DMS 273 treated with DMSO at 0.1 percent for 48 hours (cell line): ENCODE measurements at places on chromosomes 3 and 15.

- DNase-seq: no peak
These were observed 4.8 kb downstream of the SCN5A start for GRCh38 chr3:38644662-38645053.

GRCh38 chr3:66581256-66581655 is 80.4 kb upstream of the LRIG1 start:
- no peak for DNase-seq

GRCh38 chr3:2847062-2847841 is 262.9 kb downstream of the IL5RA start:
- no peak for DNase-seq

GRCh38 chr3:171838218-171838720 is 4.9 kb upstream of the TMEM212 start:
- no peak for DNase-seq

DNA sequence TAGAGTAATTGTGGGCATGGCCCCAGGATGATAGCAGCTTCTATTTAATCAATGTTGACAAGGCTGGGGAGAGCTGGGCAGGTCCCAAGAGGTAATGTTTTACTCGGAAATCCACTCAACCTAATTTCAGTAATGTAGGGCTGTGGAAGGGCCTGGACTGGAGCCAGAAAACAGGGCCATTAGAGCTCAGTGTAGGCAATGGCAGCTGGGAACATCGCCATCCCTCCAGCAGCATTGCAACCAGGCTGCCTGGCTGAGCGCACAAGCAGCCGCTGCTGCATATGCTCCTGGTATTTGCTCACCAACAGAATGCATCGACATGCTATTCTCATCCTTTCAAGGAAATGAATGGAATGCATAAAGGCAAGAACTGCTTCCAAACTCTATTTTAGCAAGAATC is 90.0 kb downstream of the GAP43 start:
- DNase-seq: peak; percentile 77

GRCh38 chr15:35753486-35753885 is 207.5 kb upstream of the DPH6 start:
- DNase-seq: no peak

DNA sequence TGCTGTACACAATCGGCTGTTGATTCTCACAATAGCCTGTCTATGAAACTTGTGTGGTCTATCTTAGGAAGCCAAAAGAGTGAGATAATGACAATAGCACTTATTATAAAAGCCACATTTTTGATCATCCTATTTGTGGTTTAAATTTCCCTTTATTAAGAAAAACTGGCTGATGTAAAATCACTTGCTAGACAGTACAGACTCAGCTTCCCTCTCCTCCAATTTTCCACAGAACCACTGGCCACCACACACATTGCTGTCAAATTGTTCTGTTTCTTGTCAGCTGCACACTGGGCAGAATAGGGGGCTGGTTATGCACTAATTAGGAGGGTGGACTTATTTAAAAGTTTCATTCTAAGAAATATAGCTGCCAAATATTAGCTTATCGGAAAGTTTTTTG is 425.9 kb downstream of the EPHA3 start:
- no peak for DNase-seq

DNA sequence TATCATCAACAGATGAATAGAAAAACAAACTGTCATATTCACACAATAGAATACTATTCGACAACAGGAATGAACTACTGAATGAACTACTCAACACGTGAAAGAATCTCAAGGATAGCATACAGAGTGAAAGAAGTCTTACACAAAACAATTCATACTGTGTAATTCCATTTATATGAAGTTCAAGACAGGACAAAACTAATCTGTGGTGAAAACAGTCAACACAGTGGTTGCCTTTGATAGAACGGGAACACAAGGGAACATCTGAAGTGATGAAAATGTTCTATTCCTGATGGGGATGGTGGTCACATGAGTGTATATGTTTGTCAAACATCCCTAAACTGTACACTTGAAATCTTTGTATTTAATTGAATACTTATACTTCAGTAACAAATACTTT is 2.6 kb upstream of the SUSD5 start:
- no peak for DNase-seq

- no peak for DNase-seq
These were observed 40.9 kb downstream of the SAMMSON start for GRCh38 chr3:70040386-70040785.

DNA sequence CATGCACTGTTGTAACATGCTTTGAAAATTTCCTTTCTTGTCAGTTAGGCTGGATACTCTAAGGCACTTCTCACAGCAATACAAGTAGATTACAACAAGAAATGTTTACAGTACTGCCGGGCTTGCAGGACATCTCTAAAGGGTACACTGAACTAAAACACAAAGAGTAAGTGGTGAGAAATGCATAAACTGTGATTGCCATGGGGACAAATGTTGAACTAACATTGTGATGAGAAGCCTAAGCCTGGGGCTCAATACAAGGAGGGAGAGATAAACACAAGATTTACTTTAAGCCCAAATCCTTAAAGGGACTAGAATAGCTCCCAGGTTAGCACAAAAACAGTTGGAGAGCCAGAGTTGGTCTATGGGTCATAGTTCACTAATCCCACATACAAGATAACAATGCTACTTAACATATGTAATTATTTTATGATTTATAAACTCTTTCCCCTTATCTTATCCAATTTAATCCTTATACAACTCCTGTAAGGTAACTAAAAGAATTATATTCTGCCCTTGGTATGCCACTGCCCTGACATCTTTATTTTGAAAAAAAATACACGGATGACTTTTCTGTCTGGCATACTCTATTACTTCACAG is 126.9 kb downstream of the THRB start:
- no peak for DNase-seq

DNA sequence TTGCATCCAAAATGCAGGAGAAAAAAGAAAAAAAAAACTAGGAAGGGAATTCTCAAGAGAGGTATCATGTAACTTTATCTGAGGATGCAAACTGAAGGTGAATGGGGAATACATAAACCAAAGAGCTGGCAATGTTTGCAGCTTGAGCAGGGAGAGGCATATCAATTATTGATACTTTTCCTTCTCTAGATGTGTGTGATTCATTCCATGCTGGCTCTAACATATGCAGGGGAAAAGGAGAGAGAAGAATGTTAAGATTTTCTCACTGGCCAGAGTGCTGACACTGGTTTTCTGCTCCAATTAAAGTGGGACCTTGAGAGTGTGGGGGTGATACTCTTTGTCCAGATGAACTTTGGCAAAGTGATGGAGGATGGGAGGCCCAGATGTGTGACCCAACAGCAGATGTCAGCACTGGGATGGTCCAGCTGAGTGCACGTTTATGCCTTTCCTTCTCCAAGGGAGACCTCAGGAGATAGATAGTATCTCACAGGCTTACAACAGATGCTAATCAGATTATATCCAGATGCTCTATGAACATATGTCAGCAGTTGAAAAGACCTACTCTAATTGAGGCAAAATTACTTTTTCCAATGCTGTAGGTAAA is 50.0 kb upstream of the PSMD6 start:
- peak; percentile 56 for DNase-seq

- DNase-seq: no peak
These were observed 414.7 kb upstream of the NAALADL2 start for GRCh38 chr3:174444391-174444790.

GRCh38 chr15:63086271-63086670 is 35.4 kb upstream of the LACTB start:
- no peak for DNase-seq

GRCh38 chr15:29465196-29465595 is 195.6 kb upstream of the NSMCE3 start:
- DNase-seq: no peak

DNA sequence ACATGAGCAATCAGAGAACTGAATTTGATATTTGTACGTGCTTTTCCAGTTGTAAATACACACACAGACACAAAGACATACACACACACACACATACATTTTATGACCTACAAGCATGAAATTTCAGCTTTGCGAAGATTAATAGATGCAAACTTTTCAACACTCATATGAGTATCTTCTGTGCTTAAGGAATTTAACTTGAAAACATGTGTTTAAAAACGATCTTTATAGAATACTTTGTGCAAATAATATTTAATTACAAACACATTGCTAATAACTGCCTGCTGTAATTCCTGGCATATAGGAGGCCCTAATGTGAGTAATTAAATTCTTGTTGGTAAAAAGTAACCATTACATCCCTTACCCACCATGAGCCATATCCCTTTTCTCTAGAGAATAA is 107.7 kb upstream of the PLSCR5 start:
- DNase-seq: no peak

GRCh38 chr3:155154255-155154654 is 74.1 kb downstream of the MME start:
- DNase-seq: no peak

- no peak for DNase-seq
These were observed 13.3 kb upstream of the SSUH2 start for GRCh38 chr3:8657804-8658305.

DNA sequence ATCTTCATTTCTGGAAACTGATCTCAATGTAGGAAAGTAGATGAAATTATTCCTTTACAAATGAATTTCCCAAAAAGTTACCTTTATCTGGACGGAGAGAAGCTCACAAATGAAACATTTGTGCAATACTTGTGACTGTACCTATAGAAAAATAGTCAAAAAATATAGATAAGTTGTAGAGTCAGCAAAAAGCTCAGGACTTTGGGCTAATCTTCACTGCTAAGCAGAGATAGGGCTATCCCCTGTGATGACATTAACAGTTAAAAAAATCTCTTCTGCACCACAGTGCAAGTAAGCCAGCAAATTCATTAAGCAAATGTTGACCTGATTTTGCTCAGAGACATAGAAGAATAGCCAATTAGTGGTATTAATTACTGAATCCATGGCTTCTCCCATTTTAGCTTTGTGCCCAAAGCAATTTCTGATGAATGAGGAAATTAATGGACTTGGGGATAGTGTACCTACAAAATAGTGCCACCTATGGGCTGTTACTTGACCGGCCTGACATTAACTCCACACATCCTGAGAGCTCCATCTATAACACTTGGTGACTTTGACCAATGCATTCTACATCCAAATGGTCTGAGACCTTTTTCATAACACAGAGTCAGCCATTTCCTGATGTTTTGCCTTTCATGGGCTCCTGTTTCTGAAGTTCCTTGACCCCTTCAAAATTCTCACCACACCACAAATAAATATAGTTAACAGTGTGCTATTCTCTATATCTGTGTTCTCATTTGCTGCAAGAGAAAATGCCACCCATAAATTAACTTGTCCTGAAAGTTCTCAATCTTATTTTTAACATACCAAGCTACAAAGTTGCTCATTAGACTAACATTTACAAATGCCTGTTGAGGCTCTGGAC is 105.0 kb downstream of the SSR3 start:
- peak; percentile 17 for DNase-seq

- DNase-seq: no peak
These were observed 21.8 kb downstream of the NIPA1 start for GRCh38 chr15:22808240-22808639.

DNA sequence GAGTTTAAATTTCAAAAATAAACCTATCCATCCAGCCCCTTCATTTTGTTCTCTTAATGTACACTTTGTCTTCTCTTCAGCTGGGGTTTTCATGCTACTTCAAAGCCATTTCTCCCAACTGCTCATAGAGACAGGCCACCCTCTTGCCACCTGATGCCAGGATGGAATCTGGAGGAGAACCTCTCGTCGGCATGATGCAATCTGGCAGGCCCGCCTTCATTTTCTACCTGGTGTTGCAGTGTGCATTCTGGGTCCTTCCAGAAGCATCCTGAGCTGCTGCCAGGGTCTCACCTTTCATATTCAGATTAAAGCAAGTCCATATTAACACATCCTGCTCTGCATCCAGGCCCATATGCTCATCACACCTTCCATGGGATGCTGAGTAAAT is 60.8 kb downstream of the CTNNB1 start:
- DNase-seq: no peak

GRCh38 chr3:25483456-25483855 is 55.4 kb downstream of the RARB start:
- no peak for DNase-seq

- no peak for DNase-seq
These were observed 33.6 kb downstream of the CD200R1L start for GRCh38 chr3:112813016-112813415.

GRCh38 chr3:10232137-10232536 is 16.1 kb upstream of the TATDN2 start:
- no peak for DNase-seq

GRCh38 chr3:31262201-31262600 is 270.5 kb upstream of the STT3B start:
- no peak for DNase-seq

- DNase-seq: no peak
These were observed 516.7 kb downstream of the NTRK3 start for GRCh38 chr15:87739866-87740265.

DNA sequence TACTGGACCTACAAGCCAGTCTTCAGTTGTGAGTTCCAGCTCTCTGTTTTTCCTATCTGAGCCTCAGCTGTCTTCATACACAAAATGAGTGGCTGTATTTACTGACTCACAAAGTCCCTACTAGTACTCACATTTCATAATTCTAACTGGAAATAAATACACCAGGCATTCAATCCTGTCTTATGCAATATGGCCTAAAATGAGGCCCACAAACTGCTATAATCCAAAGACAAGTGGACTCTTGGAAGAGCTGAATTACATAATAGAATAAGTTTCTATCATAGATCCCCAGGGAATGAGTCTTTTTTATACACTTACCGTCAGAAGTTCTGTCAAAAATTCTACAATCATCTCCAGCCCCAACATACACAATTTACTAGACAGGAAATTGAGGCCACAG is 211.9 kb downstream of the LRRN1 start:
- no peak for DNase-seq

GRCh38 chr15:48955370-48955769 is 8.3 kb downstream of the SHC4 start:
- no peak for DNase-seq

DNA sequence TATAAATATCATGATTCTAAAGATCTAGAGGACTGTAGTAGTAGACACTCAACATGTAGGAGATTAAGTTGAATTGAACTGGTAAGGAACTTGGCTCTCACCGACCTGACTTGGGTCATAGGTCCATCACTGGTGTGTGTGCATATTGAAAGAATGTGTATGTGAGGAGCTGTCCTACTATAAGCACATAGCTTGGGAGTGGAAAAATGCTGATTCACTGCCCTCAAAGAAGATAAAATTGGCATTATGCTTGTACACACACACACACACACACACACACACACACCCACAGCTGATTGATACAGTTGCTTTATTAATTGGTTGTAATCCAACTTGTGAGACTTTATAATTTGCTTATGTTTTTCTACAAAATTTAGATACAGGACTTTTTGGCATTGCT is 411.0 kb upstream of the NR2F2 start:
- DNase-seq: no peak

GRCh38 chr3:20421-20820 is 176.1 kb upstream of the CHL1 start:
- no peak for DNase-seq

- DNase-seq: no peak
These were observed 284.5 kb downstream of the XXYLT1 start for GRCh38 chr3:194986208-194987043.

- no peak for DNase-seq
These were observed 140.7 kb downstream of the MINAR1 start for GRCh38 chr15:79572691-79573404.

DNA sequence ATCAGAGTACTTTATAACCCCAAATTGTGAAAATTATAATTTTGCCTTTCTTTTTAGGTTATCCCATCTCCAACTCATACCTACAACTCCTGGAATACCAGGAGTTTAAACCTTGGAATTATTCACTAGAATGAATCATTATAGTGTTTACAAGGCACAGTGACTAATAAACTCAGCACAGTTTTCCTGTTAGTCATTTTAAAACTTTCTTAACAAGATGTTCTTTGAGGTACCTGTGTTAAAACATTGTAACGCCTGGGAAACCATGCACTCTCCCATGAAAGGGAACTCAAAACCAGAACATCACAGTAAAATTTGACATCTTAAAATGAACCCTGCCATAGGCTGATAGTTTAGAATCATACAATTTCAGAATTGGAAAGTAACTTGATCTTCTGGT is 132.4 kb upstream of the OSTN start:
- DNase-seq: no peak
